Stimulated activated CD4-positive, alpha-beta T cell treated with anti-CD3 and anti-CD28 coated beads, TNF-alpha, amount 100 ng/mL, for 4 hours (primary cell): ENCODE measurements at places on chromosomes 7 and 10.

GRCh38 chr7:93119191-93119905, 1.6 kb upstream of the SAMD9 start:
- no peak for DNase-seq

DNA sequence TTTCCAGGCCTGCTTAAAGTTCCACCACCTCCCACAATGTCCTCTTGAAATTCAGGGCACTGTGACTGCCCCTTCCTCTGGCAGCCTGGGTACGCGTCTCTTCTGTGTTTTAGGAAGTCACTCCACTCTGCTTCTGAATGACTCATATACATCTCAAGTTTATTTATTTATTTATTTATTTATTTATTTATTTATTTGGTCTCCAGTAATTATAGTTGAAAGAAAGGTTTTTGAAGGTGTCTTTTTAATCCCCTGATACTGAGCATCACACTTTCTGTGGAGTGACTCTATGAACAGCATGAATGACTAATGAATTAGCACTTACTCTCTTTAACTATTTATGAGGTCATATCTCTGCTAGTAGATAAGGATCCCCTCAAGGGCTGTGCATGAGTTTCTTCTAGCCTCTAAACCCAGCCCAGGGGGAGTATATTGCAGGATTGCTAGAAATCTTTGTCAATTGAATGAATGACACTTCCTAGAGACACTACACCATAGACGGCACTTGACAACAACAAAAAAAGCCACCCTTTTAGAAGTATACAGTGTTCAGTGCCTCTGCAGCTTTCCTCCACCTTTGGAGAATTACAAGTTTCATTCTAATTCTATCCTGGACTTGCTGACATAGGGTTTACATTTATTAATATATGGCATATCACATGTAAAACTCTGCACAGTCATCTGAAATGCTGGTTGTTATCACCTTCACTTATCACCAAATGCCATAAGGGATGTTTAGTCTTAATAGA, 2.1 kb downstream of the MACC1 start:
- DNase-seq: no peak

GRCh38 chr7:7257899-7258692, 75.8 kb downstream of the C1GALT1 start:
- no peak for DNase-seq

DNA sequence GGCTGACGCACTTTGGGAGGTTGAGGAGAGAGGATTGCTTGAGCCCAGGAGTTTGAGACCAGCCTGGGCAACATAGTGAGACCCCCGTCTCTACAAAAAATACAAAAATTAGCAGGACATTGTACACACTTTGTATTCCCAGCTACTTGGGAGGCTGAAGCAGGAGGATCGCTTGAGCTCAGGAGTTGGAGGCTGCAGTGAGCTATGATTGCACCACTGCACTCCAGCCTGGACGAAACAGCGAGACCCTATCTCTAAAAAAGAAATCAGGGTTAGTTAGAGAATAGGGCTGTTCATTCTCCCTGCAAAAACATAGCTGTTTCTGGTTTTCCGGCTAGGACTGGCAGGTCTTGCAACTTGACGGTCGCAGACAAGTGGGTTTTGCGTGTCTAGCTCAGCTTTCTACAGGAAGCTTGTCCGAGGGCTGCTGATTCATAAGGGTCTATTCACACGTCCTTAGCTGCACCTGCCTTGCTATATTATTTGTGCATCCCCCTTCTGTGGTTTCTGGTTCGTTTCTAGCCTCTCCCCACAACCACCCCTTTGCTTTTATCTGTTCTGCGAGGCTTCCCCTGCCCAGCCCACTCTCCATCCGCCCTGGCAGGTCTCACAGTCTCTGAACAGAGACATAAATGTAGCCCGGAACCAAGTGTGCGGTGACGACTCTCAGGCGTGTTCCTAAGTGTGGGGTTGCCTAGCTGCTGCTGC, 10.7 kb downstream of the AMZ1 start:
- no peak for DNase-seq

DNA sequence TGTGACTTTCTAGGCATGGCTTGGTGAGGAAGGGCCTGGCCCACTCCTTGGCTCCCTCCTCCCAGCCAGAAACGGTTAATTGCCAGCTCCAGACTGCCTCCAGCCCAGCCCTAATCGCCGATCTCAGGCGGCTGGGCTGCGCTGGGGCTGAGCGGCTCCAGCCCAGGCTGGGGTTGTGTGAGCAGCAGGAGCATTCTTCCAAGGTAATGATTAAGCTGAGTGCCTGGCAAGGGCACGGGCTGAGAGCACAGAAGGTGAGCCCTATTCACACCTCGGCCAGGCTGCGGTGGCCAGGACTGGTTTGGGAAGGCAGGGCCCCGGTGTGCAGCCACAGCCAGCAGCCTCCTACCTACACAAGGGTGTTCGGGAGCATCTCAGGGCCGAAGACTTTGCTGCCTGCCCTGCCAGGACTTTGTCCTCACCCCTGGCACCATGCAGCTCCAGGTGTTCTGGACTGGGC, at the start of gene TMEM72:
Gene TMEM72, plus strand, starts transcription at position 257 of the 460 bp plus-strand sequence. Its CDS starts 176 bp downstream, at position 433.
- no peak for DNase-seq

DNA sequence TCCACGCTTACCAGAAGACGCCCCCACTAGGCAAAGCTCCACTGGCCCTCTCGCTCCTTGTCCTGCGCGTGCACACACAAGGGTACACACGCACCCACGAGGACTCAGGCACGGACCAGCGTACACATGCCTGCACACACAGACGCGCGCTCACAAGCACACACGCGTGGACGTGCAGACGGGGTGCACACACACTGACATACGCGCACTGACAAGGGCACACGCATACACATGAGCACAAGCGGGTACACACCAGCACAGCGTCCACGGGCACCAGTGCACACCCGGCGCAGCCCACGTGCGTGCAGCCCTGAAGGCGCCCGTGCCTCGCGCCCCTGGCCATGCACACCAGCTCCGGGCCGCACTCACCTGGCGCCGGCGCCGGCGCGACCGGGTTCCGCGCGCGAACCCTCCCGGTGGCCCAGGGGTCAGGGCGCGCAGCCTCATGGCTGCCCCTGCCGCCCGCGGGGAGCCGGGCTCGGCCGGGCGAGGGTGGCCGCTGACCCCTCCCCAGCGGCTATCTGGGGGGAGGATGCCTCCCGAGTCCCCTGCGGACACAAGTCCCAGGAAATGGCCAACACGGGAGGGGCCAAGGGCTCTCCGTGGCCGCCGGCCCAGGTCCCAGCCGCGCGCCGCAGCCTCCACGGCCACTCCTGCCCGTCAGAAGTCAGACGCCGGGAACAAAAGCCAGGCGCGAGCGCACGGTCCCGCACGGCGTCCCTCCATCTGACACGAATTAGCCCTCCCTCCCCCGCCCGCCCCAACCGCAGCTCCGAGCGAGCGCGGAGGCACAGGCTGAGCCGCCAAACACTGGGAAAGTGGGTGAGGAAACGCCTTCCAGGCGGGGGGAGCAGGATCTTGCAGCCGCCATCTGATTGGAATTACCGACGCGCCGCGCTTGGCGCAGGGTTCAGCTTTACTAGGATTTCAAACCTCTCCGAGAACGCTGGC, 45.0 kb downstream of the TNS3 start:
- no peak for DNase-seq

DNA sequence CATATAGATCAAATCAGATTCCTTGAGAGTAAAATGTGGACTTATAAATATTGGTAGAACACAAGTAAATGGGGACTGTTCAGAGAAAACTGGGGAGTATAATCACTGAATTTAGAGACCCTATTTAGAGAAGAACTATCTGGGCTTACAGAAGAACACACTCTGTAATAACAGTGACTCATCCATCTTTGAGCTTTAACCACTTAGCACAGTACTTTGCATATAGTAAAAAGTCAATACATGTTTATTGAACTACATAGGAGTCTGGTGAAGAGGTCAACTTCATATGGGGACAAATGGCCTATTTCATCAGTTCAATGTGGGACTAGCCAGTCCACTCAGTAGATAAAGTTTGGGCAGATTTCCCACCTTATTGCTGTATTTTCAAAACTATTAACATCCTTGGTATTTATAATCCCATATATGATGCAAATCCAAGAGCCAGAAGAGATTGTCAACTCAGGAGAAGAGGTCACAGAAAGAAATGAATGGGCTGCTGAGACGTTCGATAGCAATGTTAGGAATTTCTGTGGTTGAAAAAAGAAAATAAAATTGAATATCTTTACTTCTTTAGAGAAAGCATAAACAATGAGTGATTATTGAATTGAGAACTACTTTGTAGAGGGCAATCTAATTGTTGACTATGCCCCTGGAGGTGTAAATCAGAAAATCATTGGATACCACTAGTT, 119.3 kb upstream of the CACNA2D1 start:
- DNase-seq: no peak

DNA sequence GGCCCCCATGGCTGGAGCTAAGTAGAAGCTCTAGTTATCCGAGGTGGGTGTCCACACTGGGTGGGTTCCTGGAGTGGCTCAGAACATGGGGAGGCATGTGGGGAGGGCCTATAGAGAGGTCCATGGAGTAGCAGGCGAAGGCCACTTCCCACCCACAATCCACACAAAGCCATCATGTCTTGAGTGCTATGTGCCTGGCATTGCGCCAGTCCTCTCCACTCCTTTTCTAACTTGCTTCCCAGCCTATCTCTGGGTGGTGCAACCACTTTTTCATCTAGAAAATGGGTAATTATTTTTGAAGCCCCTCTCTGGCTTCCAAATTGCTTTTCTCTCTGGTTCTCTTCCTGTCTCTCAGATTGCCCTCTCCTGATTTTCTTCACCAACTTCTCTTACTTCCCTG, 263.6 kb downstream of the PHTF2 start:
- no peak for DNase-seq

DNA sequence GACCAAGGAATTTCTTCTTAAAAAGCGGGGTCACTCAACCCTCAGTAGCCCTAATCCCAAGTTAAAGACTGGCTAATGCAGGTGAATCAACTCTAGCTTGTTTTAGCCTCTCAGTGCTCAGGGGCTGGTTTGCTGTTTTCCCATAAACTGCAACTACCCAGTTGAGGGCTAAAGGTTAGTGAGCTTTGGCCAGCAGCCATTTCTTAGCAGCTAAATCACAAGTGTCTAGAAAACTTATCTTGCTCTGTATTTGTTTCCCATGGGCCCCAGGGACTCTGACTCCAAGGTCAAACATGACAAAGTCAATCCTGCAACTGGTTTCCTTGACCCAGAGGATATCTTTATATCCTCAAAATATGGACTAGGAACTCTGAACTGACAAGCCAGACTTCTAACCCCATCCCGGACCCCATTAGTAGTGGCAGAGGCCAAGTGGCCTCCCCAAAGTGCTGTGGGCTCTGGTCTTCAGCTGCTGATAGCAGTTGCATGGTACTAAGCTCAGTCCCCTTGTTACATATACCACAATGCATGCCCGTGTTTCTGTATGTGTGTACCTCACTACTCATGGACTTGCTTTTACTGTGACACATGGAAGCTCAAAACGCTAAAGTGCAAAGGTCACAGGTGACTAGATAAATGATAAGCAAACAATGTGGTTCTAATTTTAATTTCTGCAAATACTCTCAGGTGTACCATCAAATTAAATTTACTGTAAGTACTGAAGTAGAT, 793.0 kb upstream of the IGFBP3 start:
- no peak for DNase-seq

DNA sequence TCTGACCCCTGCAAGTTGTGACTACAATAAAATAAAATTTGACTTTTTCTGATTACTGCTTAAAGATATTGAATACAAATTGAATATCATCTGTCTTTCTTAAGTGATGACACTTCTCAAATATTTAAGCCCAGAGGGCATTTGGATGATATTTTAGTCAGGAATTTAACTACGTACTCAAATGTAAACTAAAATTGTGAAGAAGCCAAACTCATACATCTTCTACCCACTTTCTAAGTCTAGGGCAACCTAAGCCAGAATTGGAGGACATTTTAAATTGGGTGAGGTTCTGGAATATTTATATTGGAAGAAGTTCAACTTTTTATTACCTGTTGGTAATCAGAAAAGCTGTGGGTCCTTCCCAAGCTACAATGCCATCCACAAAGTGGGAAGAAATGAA, 149.1 kb upstream of the WDR11 start:
- no peak for DNase-seq

GRCh38 chr10:71234004-71234894, 21.9 kb downstream of the UNC5B start:
- DNase-seq: no peak

DNA sequence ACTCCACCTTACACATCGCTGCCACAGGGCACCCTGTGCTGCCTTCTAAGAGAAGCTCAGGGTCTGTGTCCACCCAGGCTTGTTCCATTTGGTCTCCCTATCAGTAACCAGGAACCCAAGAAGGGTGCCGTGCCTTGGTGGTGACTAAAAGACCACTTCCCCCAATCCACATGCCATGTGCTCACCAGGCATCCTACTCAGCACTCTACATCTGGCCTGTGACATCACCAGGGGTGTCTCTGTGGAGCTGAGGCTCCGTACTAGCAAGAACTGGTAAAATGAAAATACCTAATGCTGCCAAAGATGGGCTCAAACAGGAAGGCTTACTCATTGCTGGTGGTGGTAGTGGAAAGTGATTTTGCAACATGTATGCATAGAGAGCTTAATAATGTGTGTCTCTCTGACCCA, 19.0 kb upstream of the C10orf71 start:
- DNase-seq: no peak

DNA sequence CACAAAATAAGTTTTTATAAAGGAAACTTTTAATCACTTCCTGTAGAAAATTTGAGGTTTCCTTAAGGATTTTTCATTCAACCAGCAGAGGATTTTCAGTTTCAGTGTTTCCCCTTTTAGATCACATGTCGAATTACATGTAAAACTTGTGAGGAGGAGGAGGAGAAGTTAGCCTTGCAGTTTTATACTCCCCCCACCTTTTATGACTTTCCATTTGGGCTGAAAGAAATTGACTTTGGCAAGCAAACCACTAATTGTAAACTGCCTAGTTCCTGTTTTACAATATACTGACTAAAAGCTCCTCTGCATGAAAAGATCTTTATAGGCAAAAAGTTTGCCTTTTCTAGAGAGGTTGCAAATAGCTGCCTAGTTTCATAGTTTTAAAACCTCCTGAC, 3.0 kb downstream of the BAMBI start:
- DNase-seq: no peak

DNA sequence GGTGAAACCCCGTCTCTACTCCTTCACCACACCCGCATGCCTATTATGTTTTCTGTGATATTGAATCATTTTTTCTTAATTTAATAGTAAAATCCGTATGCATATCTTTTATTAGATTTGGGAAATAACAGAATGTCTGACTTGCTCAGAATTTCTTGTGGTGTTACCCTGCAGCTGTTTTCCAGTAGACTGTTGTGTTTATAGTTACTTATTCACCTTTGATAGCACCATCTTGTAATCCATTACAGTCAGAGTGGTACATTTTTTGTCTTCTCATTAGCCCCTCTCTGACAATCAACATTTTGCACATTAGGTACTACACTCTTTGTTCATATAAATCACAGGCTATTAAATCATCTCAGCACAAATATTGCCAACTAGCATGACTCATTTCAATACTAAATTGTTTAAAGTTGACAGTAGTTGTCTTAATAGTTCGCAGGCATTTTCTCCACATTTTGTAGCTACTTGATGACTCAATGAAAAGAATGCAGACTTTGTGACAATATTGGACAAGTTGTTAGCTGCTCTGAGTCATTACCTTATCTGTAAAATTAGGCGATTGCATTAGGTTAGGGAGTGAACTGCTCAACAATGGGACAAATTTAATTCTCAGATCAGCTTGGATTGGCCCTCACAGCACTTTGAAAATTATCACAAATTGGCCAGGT, 17.8 kb upstream of the SLC16A12 start:
- DNase-seq: no peak

GRCh38 chr7:110800984-110801383, 289.9 kb upstream of the LRRN3 start:
- DNase-seq: no peak
